ENCODE measurements at places on chromosomes 5 and 9.

- DNase-seq: no peak
Measured at GRCh38 chr9:84953252-84953773, 283.8 kb downstream of the NTRK2 start.

- DNase-seq: no peak
Measured at GRCh38 chr5:107980923-107981692, 310.4 kb upstream of the EFNA5 start.

DNA sequence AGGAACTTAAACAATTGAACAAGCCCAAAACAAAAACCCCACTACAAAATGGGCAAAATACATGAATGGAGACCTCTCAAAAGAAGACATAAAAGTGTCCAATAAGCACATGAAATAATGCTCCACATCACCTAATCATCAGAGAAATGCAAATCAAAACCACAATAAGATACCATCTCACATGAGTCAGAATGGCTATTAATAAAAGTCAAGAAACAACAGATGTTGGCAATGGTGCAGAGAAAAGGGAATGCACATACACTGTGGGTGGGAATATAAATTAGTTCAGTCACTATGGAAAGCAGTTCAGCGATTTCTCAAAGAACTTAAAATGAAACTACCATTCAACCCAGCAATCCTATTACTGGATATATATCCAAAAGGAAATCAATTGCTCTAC, 337.4 kb upstream of the GRIA1 start:
- no peak for DNase-seq

DNA sequence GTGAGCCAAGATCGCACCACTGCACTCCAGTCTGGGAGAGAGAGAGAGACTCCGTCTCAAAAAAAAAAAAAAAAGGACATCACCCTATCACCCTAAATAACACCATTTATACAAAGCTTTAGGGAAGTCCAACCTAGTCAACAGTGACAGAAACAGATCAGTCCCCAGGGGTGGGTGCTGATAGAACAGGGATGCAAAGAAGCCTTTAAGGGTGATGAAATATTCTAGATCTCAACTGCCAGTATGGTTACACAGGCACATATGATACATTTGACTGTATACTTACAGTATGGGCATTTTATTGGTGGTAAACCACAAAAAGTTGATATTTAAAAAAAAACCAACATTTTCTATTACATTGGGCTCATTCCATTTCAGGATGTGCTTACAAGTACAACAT, 4.8 kb downstream of the RETREG1 start:
- DNase-seq: no peak

GRCh38 chr5:73694089-73694488, 68.1 kb downstream of the ARHGEF28 start:
- no peak for DNase-seq

- DNase-seq: no peak
Measured at GRCh38 chr9:120396931-120397330, 183.0 kb downstream of the CDK5RAP2 start.

DNA sequence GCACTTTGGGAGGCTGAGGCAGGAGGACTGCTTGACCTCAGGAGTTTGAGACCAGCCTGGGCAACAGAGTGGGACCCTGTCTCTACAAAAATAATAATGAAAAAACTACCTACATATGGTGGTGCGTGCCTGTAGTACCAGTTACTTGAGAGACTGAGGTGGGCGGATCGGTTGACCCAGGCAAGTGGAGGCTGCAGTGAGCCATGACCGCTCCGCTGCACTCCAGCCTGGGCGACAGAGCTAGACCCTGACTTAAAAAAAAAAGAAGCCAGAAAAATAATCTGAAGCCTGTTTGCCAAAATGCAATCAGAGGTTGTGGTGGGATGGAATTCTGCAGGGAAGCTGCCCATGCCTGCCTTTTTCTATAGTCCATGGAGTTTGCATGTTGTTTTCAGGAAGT, 50.4 kb upstream of the GGTA1 start:
- no peak for DNase-seq

DNA sequence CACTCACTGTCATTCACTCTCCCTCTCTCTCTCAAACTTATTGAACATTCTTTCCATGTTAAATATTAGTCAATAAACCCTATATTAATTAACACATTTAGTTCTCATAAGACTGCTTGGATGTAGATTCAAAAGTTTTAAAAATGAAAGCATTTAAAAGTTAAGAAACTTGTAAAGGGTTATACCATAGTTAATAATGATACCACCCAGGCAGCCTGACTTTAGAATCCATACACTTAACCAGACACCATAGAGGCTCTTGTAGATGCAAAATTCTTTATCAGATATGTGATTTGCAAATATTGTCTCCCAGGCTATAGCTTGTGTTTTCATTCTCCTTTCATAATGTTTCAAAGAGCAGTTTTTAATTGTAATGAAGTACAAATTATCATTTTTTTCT, 335.8 kb upstream of the ACTBL2 start:
- no peak for DNase-seq

DNA sequence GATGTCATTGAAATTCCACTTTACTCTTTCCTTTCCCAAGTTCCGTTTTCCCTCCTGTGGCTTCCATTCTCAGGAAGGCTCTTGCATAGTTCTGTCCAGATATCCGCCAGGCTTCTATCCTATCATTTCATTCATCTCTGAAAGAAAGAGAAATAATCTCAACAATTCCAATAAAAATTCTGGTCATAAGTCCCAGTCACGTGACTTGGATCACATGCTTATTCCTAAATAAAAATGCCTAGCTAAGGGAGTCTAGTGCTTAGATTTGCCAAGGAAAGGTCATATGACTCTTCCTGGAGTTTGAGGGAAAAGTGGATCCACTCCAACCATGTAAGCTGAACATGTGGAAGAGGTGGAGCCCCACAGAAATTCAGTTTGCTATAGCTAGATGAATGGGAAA, 146.0 kb upstream of the PPP1R2B start:
- no peak for DNase-seq

DNA sequence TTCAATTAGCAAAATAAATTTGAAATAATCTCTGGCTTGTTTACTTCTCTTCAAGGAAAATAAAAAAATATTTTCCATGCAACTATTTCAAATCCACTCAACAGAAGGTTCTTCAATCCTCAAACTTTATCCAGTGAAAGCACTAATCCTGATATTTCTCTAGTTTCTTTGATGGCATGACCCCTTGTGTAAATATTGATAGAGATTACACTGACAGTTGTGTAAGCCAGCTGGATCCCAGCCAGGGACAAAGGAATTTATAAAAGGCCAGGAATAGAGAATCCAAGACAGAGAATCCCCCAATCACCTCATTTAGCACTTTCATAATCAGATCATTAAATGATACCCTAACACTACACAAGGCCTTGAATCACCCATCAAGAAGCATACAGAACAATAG, 135.2 kb downstream of the GNA14 start:
- no peak for DNase-seq

DNA sequence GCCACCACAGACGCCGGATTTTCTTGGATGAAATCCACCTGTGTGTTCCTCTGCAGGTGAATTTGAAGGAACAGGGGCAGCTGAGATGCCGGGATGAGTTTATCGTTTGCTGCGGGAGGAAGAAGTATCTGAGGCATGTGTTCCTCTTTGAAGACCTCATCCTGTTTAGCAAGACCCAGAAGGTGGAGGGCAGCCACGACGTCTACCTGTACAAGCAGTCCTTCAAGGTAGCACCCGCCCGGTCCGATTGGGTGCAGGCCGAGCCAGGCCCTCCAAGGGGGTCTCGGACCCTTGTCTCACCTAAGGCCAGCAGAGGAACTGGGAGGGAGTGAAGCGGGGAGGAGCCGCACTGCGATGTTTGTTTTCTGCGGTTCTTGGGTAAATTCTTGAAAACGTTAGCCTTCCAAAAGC, 18.4 kb upstream of the LRRC14B start:
- no peak for DNase-seq

DNA sequence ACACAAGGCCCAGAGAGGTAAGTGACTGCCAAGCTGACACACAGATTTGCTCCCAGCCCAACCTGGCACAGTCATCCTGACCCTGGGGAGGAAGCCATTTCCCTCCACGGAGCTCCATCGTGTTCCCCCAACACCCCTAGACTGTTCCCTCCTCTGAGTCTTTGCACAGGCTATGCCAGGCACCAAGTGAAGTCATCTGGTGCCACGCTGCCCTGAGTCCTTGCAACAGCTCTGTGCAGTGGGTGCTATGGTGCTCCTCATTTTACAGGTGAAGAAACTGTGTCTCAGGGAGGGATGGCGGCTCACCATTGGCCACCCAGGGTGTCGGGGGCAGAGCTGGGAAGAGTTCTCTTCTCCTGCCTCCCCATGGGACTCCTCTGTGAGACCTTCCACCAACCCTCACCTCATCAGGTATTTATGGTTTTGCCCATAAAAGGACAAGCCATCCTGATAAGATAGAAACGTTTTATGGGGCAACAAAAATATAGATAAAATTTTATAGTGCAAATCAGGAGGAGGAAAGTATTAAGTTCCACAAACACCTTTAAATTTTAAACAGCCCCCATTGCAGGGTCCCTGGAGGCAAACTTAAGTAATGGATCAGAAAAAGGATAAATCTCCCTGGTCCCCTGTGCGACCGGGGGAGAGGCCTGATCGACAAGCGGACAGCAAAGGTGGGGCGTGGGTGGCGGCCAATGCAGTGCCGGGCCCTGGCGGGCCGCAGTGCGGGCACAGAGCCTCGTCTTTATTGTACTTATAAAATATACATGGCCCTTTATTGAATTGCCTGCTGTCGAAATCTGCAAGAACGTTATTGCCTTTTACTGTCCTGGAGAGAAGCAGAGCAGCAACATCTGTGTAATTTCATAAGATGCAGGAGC, 50.2 kb upstream of the ZBTB43 start:
- no peak for DNase-seq

GRCh38 chr5:96627792-96628398, 34.3 kb upstream of the CAST start:
- DNase-seq: no peak

GRCh38 chr9:77454663-77455062, 193.5 kb downstream of the GNA14 start:
- no peak for DNase-seq
